ENCODE measurements at places on chromosomes 13 and 19. TPM values are rescaled to one million over a fixed set of nuclear protein-coding genes. Genes with fewer than 3 reads are reported as not detected.

ANKRD24 gene
- 0.90 TPM for total RNA-seq

MBNL2 gene
- total RNA-seq, result 17.8 TPM

CABP5 gene
- not detected for total RNA-seq

SKA3 gene
- 33.3 TPM for total RNA-seq

FFAR2 gene
- not detected for total RNA-seq

ZIC2 gene
- total RNA-seq, result not detected

RNF225 gene
- 0.78 TPM for total RNA-seq

DMRTC2 gene
- not detected for total RNA-seq

PRX gene
- 1.4 TPM for total RNA-seq

ACP7 gene
- total RNA-seq, result not detected

RINL gene
- total RNA-seq, result 85.4 TPM

MRPS31 gene
- total RNA-seq, result 38.6 TPM

HCN2 gene
- total RNA-seq, result 0.42 TPM

TRIM28 gene
- total RNA-seq, result 705 TPM

VSTM2B gene
- total RNA-seq, result not detected

PPM1N gene
- 2.5 TPM for total RNA-seq

ZNF471 gene
- 0.95 TPM for total RNA-seq

ZNF132 gene
- total RNA-seq, result 4.9 TPM

ZSCAN4 gene
- not detected for total RNA-seq

ZNF578 gene
- 1.9 TPM for total RNA-seq

Data from CD8-positive, alpha-beta memory T cell (primary cell).